ENCODE measurements at places on chromosomes 4 and X.

GRCh38 chr4:25439918-25440477, 62.9 kb downstream of the ANAPC4 start:
- DNase-seq, result peak; percentile 75

GRCh38 chr4:163598489-163598888, 104.0 kb downstream of the TMA16 start:
- no peak for DNase-seq

- DNase-seq, result no peak
These were observed 7.6 kb downstream of the TIGD4 start for GRCh38 chr4:152771741-152772533.

DNA sequence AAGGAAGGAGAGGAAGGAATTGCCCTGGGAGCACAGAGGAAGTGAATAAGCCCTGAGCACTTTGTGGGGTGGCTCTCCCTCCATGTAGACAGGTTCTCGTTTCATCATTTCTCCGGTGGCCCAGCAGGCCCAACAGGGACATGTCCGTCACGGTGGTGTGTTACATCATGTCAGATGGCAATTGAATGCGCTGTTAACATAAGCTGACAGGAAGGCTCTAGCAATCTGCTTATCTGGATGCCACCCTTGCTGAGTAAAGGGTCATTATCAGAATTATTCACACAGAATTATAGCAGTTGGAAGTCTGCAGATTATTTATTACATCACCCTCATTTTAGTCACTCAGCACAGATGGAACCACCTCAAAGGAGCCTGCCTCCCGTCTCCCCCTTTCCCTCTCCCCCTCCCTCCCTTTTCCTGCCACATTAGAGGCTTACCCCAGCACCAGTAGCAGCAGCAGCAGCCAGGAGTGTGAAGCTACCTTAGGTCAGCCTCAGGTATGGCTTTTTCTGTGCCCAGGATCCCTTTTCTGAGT, 124.3 kb upstream of the TRIM2 start:
- DNase-seq, result no peak

- no peak for DNase-seq
These were observed 28.2 kb downstream of the DCAF12L2 start for GRCh38 chrX:126137899-126138298.

- no peak for DNase-seq
These were observed at the start of gene DCAF8L1 for GRCh38 chrX:27981349-27981748. Gene DCAF8L1, minus strand, starts transcription at chrX:27981449. Its CDS starts 115 bp downstream, at chrX:27981334.

- DNase-seq, result no peak
These were observed 39.5 kb upstream of the PTPN13 start for GRCh38 chr4:86554646-86555045.

- no peak for DNase-seq
These were observed 329.0 kb upstream of the TECRL start for GRCh38 chr4:64738240-64738639.

GRCh38 chrX:44903107-44903506, 30.1 kb downstream of the KDM6A start:
- peak; percentile 12 for DNase-seq

DNA sequence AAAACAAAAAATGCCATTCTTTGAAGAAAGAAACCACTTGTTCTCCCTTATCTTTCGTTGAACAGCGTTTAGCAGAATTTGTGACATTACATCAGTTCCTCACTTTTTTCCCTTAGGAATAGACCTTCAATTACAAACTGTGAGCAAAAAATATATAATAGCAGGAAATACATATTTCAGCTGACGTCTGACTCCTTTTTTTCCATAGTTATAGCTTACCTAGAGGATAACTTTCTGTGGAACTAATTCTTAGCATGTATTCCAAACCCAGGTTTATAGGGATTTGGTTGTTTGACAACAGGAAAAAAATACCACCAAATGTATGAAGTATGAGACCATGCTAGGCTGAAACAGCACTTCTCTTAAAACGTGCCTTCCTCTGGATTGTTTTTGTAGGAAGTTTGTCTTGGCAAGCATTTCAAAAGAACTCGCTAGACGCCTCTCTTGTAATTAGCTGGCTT, 2.0 kb upstream of the LIMCH1 start:
- no peak for DNase-seq

DNA sequence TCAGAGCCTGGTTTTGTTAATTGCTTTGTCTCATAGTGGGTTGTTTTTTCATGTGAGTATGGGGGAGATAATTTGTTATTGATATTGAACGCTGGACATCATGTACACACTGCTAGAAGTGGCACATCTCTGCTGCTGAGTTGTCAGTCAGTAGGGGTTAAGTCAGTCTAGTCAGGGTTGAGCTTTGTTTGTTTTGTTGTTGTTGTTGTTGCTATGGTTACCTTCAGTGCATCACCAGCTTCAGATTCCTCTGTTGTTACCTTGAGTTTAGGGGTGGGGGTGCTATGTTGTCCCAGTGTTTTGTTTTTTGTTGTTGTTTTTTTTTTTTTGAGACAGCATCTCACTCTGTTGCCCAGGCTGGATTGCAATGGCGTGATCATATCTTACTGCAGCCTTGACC, 9.9 kb downstream of the YIPF6 start:
- DNase-seq, result no peak

DNA sequence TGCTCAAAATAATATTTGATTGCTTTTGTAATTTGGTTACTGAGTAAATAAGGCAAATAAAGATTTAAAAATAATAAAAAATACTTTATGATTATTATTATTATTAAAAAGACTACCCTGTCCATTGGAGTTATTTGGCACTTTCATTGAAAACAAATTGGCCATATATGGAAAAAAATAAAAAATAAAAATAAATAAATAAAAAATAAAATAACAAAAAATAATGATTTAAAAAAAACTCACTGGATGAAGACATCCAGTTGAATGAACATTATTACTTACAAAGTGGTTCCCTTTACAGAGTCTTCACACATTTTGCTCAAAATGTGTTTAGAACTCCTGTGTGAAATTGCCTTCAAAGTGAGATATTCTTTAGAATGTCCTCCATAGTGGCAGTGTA, 141.3 kb upstream of the ANXA3 start:
- DNase-seq, result no peak

GRCh38 chr4:152682143-152682941, 2.5 kb upstream of the TMEM154 start:
- DNase-seq, result no peak

DNA sequence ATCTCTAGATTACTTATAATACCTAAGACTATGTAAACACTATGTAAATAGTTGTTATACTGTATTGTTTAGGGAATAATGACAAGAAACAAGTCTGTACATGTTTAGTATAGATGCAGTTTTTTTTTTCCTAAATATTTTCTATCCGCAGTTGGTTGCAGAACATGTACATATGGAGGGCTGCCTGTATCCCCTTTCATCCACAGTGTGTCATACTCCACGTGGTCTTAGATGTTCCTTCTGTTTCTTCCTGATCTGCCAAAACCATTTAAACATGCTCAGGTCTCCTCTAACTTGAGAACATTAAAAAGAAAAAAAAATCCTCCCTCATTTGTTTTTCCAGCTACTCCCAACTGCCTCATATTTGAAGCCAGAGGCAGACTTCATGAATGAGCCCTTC, 14.0 kb downstream of the OCIAD1 start:
- DNase-seq, result no peak

GRCh38 chrX:27679281-27679680, 89.1 kb downstream of the DCAF8L2 start:
- no peak for DNase-seq

DNA sequence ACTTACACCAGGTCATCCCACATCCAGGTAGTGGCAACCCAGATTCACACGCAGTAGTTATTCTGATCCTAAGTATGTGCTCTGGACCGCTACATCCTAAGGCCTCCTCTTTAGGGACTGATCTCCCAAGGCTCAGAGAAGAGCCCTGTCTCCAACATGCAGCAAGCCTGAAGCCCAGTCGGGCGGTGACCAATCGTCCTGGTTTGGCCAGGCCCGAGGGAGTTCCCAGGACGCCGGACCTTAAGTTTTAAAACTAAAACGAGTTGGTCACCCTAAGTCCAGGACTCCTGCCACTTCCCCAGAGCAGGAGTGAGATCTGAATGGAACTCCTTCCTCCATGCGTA, 385 bp downstream of the LYAR start:
- no peak for DNase-seq

GRCh38 chr4:39255266-39255665, 72.9 kb downstream of the WDR19 start:
- no peak for DNase-seq

Data from LoVo (cell line).